ENCODE measurements at places on chromosomes 5 and 9.

GRCh38 chr9:130471411-130472183 is 26.8 kb downstream of the ASS1 start:
- no peak for DNase-seq

GRCh38 chr9:131334629-131335367 is 45.3 kb downstream of the PLPP7 start:
- no peak for DNase-seq

GRCh38 chr5:17121776-17122175 is 95.7 kb upstream of the BASP1 start:
- no peak for DNase-seq

DNA sequence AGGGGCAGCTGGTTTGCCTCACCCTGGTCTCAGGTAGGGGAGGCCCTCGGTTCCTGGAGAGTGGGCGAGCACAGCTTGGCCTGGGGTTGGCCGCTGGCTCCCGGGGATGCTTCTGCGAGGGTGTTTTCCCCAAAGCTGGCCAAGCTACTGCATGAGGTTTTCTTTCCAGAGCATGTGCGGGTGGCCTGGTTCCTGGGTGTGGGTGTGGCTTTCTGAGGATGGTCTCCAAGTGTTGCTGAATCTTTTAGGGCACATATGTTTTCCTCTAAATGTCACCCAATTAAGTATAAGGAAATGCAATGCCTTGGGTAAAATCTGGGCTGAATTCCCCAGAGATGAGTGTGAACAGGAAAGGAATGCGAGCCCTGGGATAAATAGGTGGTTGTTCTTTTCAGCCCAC is 115.8 kb upstream of the ICE1 start:
- no peak for DNase-seq

DNA sequence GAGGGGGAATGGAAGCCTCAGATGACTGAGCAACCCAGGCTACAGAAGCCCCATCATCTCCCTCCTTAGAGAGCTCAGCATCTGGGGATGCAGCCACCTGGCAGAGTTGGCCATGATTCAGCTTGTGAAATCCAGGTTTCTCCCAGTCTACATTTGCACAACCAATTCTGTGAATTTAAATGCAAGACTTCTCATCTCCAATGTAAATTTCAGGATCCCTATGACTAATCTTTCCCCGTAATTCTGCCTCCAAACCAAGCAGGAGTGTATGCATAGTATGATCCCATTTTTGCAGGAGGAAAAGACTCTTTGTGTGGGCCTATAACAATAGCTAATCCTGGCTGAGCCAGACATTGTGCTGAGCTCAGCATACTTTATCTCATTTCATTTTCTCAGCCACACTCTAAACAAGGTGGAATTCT is 59.6 kb upstream of the IL17B start:
- no peak for DNase-seq
